SK-N-DZ (cell line): ENCODE measurements at places on chromosomes 2 and 18.

- DNase-seq, result no peak
These were observed 146.6 kb downstream of the ERBB4 start for GRCh38 chr2:212392043-212392442.

DNA sequence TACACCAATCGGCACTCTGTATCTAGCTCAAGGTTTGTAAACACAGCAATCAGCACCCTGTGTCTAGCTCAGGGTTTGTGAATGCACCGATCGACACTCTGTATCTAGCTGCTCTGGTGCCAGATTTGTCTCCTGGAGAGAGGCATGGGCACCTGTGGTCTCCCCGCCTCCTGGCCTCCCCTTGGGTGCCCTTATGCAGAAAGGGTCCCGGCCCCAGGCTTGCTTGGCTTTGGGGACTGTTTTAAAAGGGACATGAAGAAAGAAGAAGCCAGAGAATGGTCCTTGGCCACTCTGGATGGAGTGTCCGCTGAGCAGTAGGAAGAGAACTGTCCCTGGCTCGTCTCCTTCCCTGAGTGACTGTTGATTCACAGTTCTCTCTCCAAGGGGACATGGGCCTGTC is 11.5 kb upstream of the ALPP start:
- no peak for DNase-seq

GRCh38 chr2:198287706-198288105 is 483.3 kb downstream of the PLCL1 start:
- DNase-seq, result no peak

GRCh38 chr2:227388537-227389011 is 825 bp upstream of the SCYGR1 start:
- no peak for DNase-seq

DNA sequence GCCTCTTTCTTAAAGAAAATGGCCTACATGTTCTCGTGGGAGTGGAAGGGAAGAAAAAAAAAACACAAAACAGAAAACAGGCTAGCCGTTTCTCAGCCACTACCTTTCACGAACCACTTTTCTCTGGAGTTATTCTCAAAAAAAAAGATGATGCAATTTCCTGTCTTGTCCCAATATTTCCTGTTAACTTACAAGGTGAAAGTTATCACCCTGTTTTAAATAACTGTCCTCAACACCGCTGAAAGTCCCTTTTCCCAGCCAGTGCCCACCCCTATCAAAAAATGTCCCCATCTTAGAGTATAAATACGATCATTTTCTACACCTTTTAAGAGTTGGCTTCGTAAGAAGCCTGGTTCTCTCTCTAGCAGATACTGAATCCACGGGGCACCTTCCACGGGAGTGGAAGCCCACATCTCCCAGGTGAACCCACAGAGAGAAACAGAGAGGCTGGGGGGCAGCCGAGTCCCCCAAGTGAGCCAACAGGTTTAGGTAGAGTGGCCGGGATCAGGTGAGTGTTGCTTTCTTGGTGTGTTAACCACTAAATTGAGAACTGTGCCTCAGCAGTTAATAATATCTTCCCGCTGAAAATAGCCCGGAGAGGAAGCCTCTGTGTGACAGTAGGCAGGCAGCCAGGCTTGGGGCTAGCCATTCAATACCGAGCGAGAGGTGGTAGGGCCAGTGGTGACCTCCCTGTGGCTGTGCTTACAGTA is 15.9 kb downstream of the SMAD7 start:
- DNase-seq, result no peak

GRCh38 chr2:163171786-163172530 is 333.4 kb upstream of the KCNH7 start:
- no peak for DNase-seq

DNA sequence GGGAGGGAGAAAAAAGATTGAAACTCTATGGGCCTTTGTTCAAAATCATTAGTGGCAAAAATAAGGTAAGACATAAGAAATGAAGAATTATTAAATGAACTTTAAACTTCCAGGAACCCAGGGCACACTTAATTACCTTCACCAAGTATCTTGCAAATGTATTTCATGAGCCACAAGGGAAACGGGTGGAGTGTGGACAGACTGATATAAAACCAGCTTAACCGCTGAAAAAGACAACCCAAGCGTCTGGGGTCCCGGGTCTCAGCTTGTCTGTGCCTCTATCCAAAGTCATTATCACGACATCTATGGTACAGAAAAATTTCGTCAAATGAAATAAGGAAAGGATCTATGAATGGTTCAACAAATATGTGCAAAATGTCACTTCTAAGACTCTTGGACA is 13.9 kb upstream of the MBOAT2 start:
- DNase-seq, result no peak

GRCh38 chr2:112277596-112278220 is 2.3 kb downstream of the ZC3H6 start:
- DNase-seq, result no peak

- no peak for DNase-seq
These were observed 43.1 kb downstream of the GYPC start for GRCh38 chr2:126699018-126699417.

DNA sequence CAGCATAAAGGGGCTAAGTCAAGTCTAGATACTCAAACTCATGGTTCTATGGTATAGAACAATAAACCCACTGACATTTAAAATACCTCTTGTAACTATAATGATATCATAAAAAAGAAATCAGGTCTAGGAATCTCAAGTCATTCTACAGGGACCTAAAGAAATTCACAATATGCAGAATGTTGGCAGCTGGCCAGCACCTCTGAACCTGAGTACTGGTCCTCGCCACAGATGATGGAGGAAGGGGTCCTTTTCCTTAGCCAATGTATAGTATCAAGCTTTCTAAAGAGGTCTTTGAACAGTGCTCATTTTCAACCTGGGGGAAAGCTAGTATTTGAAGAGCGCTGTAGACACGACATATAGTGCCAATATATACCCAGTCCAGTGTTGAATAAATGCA is 108.4 kb upstream of the ITGB6 start:
- no peak for DNase-seq

- DNase-seq, result peak; percentile 38
These were observed 8.5 kb downstream of the OTX1 start for GRCh38 chr2:63058921-63059792.

- DNase-seq, result no peak
These were observed 1.4 kb upstream of the BCL2 start for GRCh38 chr18:63320975-63321265.

- no peak for DNase-seq
These were observed 54.9 kb downstream of the NUP35 start for GRCh38 chr2:183179156-183179555.

- DNase-seq, result no peak
These were observed 833.2 kb downstream of the GALR1 start for GRCh38 chr18:78082816-78083215.

- no peak for DNase-seq
These were observed 19.9 kb downstream of the RND3 start for GRCh38 chr2:150467621-150467963.

DNA sequence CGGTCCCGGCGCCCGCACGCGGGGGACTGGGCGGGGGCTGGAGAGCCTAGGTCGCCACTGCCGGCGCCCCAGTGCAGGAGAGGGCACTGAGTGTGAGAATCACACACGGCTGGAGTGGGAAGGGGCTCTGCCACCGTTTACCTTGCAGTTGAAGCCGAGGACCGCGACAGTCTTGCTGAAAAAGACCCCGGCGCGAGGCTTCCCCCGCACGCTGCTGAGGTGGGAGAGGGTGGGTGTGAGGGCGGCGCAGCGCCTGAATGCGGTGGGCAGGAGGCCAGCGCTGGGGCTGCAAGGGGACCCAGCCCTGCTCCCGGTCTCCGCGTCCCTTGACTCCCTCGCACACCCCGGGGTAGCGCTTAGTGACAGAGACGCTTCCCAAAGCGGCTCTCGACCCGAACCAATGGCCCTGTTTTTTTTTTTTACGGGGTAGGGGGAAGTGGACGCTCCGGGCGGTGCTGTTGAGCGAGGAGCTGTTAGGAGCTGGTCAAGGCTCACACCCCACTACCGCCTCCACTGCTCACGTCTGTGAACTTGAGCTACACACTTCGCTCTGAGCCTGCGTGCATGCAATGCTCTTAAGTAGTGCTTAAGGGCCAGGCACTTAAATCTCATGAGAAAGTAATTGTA is 794 bp downstream of the NOTO start:
- DNase-seq, result no peak

DNA sequence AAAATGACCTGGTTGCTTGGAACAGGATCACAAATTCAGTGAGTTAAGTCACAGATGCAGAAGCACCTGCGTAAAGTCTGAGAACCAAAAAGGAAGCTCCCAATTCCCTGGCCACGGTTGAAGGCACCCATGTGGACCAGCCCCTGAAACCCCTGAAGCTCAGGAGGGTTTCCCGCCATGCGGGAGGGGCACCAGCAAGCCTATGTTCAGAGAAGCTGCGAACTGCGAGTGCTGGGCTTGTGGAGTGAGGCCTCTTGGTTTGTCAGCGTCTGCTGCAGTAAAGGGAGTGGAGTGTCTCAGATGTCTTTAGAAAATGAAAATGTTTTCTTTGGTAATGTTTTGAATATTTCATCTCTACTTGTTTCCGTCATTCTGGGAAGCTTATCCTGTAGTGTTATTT is 16.1 kb upstream of the ACKR3 start:
- DNase-seq, result no peak

DNA sequence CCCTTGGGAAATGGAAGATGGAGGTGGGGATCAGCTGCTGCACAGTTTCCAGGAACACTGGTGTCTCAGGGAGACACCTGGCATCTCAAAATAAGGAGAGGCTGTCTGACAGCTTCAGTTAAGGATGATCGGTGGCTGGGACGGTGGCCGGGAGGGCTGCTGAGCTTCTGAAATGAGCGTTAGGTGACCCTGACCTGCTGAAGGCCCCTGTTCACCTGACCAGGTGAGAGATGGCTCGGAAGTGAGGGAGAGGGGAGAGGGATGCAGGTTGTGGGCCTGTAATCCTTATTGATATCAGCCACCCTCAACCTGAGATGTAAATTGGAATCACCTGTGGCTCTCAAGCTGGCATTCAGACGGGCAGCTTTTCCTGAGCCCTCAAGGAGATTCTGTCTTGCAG is 99.0 kb downstream of the AGAP1 start:
- no peak for DNase-seq

DNA sequence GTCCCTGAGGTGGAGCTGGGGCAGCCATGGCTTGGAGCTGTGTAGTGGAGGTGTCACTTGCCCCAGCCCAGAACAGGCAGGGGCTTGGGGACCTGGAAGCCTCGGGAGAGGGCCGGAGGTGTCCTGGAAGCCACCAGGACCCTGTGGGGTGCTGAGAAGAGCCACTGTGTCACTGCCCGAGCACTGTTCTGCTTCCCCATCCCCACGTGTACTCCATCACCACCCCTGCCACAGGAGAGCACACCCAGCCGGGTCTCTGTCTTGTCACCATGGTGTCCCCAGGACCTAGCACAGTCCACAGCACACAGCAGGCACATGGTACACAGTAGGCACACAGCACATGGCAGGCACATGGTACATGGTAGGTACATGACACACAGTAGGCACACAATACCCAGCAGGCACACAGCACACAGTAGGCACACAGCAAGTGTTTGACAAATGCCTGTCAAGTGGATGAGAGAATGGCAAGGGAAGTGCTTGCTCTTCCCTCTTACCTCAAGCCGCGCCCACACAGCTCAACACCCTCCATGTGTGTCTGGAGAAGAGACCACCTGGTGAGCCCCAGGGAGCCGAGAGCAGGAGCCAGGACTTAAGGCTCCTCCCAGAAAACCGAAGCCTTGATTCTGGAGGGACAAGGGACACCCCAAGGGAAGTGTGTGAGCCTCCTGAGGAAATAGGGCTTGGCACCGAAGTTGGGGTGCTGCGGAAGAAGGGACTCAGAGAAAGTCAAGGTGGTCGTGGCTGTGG is 13.3 kb downstream of the MBP start:
- DNase-seq, result no peak

DNA sequence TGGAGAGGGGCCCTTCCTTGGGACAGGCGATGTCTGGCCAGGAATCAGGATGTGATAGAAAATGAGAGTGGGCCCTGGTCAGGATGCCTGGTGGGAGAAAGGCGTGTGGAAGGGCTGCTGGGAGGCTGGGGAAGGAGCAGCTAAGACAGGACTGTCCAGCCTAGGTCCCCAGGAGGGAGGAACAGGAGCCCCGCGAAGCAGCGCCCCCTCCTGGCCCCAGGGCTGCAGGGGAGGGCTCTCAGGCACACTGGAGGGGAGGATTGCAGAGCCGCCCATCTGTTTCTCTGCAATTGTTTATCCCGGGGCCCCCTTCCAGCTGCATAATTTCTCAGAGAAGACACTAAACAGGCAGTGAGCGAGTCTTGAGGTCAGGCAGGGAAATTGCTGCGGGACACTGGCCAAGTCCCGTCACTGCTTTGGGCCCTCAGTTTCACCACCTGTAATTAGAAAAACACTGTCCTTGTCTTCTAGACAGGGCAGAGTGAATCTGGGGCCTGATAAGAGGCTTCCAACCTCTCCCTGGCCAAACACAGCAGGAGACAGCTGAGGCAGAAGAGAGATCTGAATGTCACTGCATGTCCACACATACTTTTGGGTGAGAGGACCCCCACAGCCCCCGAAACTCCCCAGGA is 3.9 kb upstream of the NPPC start:
- no peak for DNase-seq

GRCh38 chr2:137156221-137156844 is 391.0 kb downstream of the THSD7B start:
- peak; percentile 1 for DNase-seq

GRCh38 chr18:7447318-7448028 is 119.6 kb upstream of the PTPRM start:
- DNase-seq, result no peak

DNA sequence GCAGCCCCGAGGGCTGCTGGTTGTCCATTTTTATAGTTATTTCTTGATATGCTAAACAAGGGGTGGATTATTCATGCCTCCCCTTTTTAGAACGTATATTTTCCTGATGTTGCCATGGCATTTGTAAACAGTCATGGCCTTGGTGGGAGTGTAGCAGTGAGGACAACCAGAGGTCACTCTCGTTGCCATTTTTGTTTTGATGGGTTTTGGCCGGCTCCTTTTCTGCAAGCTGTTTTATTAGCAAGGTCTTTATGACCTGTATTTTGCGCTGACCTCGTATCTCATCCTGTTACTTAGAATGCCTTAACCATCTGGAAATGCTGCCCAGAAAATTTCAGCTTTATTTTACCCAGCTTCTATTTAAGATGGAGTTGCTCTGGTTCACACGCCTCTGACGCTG is 825.8 kb upstream of the CDH2 start:
- DNase-seq, result no peak

GRCh38 chr2:56185101-56185581 is 1.4 kb downstream of the CCDC85A start:
- DNase-seq, result no peak

DNA sequence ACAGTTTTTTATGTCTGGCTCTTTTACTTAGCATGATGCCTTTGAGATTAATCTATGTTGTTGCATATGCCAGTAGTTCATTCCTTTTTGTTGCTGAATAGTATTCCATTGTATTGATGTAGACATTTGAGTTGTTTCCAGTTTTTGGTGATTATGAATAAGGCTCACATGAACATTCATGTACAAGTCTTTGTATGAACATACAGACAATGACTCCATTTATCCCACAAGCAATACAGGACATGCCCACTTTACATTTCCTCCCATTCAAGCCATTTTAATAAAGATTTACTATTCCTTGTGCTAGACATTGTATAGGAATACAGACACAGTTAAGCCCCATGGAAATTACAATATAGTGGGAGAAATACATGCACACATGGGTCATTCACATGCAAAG is 118.0 kb downstream of the TRIM43 start:
- DNase-seq, result no peak

GRCh38 chr2:16130541-16130880 is 190.2 kb downstream of the MYCN start:
- peak; percentile 98 for DNase-seq
